ENCODE measurements at places on chromosomes 5 and 9.

GRCh38 chr9:113589890-113590289, 126.4 kb downstream of the RGS3 start:
- no peak overlapping the region for H3K27ac ChIP-seq
- H3K36me3 ChIP-seq: peaks cover 23% of the 10 kb centered on the region
- no peak for DNase-seq
- H3K27me3 ChIP-seq: no peaks in the 10 kb centered on the region

GRCh38 chr9:124280176-124280691, 22.5 kb downstream of the NEK6 start:
- H3K27me3 ChIP-seq: no peaks in the 10 kb centered on the region
- H3K4me3 ChIP-seq: no peak overlapping the region
- DNase-seq: no peak
- H3K4me1 ChIP-seq: peaks cover 8% of the 10 kb centered on the region

DNA sequence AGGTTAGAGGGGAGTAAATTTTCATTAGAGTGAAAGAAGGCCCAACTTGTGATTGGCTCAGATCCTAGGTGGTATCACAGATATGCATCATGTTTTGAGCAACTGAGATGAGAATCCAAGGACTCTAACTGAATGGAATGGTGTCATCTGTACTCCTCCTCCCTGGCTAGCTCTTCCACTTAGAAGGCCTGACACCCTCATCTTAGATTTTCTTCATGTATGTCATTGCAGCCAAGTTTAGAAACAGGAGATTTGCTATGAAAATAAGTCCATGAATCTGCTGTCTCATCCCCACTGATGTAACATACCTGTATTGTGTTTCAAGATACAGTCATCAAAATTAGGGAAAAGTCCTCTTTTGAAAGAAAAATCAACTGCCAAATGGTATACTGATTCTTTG, 54.4 kb downstream of the ITGA1 start:
- H3K27me3 ChIP-seq: no peaks in the 10 kb centered on the region
- DNase-seq: no peak
- no peak overlapping the region for H3K27ac ChIP-seq
- H3K36me3 ChIP-seq: no peaks in the 10 kb centered on the region

GRCh38 chr5:159049844-159050315, 49.8 kb downstream of the EBF1 start:
- no peak for DNase-seq
- peaks cover 14% of the 10 kb centered on the region for H3K4me1 ChIP-seq
- no peaks in the 10 kb centered on the region for H3K36me3 ChIP-seq
- peaks cover 92% of the 10 kb centered on the region for H3K27me3 ChIP-seq

DNA sequence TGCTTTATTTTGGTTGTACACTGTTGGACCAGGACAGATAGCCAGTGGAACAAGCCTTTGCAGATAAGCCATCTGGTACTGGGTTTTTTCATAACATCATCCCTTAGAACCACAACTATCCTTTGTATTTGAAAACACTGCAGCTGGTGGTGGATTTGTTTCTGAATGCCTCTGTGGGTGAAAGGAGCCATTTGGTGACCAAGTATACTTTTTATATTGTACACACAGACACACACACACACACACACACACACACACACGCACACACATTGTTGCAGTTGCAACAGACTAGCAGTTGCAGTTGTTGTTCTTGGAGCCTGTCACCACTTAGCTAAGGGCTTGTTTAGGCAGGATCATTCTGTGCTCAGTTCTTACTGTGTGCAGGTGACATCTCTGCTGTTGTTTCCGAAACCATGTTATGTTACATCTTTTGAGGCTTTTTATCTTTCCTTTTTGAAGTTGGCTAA, 22.9 kb upstream of the CAVIN4 start:
- DNase-seq: no peak
- no peaks in the 10 kb centered on the region for H3K4me1 ChIP-seq
- no peak overlapping the region for H3K27ac ChIP-seq
- no peak overlapping the region for H3K4me3 ChIP-seq
- no peaks in the 10 kb centered on the region for H3K27me3 ChIP-seq
- no peaks in the 10 kb centered on the region for H3K36me3 ChIP-seq

GRCh38 chr5:158534203-158534602, 565.5 kb downstream of the EBF1 start:
- no peak overlapping the region for H3K4me3 ChIP-seq
- no peaks in the 10 kb centered on the region for H3K36me3 ChIP-seq
- no peak overlapping the region for H3K27ac ChIP-seq
- peaks cover 5% of the 10 kb centered on the region for H3K4me1 ChIP-seq

GRCh38 chr9:135612437-135612836, 26.9 kb downstream of the GLT6D1 start:
- no peaks in the 10 kb centered on the region for H3K36me3 ChIP-seq
- no peak overlapping the region for H3K27ac ChIP-seq
- no peak for DNase-seq
- no peak overlapping the region for H3K4me3 ChIP-seq
- H3K4me1 ChIP-seq: no peaks in the 10 kb centered on the region
- H3K27me3 ChIP-seq: peaks cover 9% of the 10 kb centered on the region

GRCh38 chr5:178786859-178787499, 56.5 kb upstream of the ZNF354A start:
- H3K4me3 ChIP-seq: no peak overlapping the region
- no peak overlapping the region for H3K27ac ChIP-seq
- no peaks in the 10 kb centered on the region for H3K4me1 ChIP-seq
- no peak for DNase-seq

DNA sequence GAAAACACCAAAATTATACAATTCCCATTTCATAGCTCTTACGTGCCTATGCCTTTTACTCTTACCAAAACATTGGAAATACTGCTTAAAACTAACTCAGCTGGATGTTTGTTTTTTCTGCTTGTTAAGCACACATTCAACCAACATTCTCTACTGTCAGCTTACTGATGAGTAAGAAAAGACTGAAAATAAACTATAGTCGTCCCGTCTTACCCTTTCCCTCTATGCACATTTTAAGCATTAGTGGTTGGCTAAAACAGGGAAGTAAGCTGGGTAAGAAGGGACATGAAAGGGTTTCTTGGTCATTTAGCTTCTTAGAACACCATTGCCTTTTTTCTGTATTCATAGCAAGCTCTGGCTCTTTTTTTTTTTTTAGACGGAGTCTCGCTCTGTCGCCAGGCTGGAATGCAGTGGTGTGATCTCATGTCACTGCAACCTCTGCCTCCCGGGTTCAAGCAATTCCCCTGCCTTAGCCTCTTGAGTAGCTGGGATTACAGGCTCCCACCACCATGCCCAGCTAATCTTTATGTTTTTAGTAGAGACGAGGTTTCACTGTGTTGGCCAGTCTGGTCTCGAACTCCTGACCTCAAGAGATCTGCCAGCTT, 232.1 kb upstream of the PCSK5 start:
- H3K4me1 ChIP-seq: peaks cover 3% of the 10 kb centered on the region
- no peak overlapping the region for H3K27ac ChIP-seq
- H3K4me3 ChIP-seq: no peak overlapping the region

DNA sequence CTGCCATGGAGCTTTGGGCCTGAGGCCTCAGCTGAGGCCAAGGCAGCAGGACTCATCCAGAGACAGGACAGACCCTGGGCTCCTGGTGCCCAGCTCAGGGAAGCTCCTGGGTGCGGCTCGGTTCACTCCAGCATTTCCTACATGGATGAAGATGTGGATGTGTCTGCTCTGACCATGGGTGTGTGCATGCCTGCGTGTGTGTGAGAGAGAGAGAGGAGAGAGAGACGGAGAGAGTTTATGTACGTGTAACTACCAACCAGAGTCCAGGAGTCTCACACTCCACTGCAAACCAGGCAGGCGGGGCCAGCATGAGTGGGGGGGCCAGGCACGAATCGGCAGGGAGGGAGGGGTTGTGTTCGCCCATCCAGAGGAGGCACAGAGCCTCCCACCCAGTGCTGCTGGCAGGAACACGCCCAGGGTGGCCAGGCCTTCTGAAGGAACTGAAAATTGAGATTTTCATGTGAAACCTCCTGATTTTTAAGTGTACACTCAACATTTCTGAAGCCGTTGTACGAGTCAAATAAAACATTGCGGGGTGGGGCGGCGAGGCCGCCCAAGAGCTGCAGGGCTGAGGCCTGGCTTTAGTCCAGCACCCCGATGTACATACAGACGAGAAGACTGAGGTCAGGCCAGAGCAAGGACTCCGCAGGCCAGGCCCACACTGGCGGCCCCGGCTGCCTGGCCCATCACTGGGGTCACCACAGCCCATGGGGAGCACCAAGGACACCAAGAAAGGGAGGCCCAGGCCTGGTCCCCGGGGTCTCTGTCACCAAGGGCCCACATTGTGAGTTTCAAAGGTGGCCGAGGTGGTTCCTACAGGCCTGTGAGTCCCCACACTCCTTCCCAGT, 88.7 kb downstream of the ADAMTS2 start:
- no peak for DNase-seq
- no peak overlapping the region for H3K4me3 ChIP-seq
- no peak overlapping the region for H3K27ac ChIP-seq
- H3K36me3 ChIP-seq: no peaks in the 10 kb centered on the region
- H3K27me3 ChIP-seq: no peaks in the 10 kb centered on the region
- H3K4me1 ChIP-seq: no peaks in the 10 kb centered on the region

DNA sequence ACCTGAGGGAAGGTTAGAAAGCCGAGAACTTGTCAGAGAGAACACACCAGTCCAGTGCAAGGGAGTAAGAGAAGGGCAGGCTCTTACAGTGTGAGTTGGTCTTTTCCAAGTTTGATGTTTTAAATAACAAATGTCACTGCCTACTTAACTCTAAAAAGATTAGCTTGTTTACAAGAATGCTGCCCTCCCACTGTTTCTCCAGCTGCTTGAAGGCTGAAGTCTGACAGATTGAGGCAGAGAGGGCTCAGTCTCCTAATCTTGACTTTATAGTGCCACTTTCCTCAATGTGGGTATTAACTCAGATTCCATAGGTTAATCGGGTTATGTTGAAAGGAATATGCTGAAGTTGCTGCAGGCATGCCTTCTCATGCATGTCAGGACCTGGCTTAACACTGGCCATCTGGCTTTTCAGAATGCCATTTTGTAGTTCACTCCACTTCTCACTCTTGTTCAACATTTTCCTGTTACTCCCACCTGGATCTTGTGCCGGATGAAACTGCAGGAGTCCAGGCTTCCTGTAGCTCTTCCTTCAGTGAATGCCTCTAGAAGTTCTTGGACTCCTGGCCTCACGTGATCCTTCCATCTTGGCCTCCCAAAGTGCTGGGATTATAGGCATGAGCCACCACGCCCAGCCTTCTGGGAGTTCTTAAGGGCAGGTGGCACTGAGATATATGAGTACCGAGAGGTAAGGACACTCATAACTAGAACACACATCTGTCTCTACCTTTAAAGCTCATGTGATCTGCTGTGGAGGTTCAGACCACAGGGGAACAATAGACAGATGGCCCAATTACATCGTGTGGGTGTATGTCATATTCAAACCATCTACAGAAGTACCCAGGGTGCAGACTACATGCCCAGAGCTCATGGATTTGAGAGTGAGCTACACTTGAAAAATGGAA, 249.7 kb downstream of the ARHGAP26 start:
- no peak overlapping the region for H3K4me3 ChIP-seq
- H3K36me3 ChIP-seq: peaks cover 41% of the 10 kb centered on the region
- H3K27ac ChIP-seq: peak overlapping the region; percentile 73
- DNase-seq: no peak

- no peak for DNase-seq
- H3K27ac ChIP-seq: no peak overlapping the region
- H3K4me1 ChIP-seq: peaks cover 23% of the 10 kb centered on the region
- H3K4me3 ChIP-seq: no peak overlapping the region
Observed at GRCh38 chr5:56108246-56108645, 113.5 kb upstream of the IL6ST start.

GRCh38 chr5:156031181-156031580, 295.8 kb upstream of the SGCD start:
- no peak for DNase-seq
- no peak overlapping the region for H3K4me3 ChIP-seq
- no peaks in the 10 kb centered on the region for H3K36me3 ChIP-seq
- H3K4me1 ChIP-seq: no peaks in the 10 kb centered on the region

GRCh38 chr9:136689108-136689460, 1.8 kb upstream of the AGPAT2 start:
- H3K4me3 ChIP-seq: no peak overlapping the region
- no peak overlapping the region for H3K27ac ChIP-seq
- H3K4me1 ChIP-seq: peaks cover 9% of the 10 kb centered on the region
- DNase-seq: no peak
- no peaks in the 10 kb centered on the region for H3K36me3 ChIP-seq

DNA sequence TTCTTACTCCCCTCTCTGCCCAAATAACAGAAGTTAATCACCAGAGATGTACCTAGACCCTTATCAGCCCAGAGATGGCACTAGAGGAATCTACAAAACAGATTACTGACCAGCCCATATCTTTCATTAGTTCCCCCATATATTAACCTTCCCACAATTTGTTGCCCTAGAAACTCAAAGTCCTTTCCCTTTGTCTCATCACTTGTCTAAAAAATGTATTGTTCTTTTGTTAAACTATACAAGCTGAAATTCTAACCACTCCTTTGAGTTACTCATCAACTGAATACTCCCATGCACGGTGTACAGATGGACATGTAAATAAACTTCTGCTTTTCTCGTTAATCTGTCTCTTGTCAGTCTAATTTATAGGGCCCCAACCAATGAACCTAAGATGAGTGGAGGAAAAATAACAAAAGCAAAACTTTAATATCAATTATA, 130.9 kb downstream of the CCDC192 start:
- no peaks in the 10 kb centered on the region for H3K36me3 ChIP-seq
- H3K27ac ChIP-seq: no peak overlapping the region
- no peak for DNase-seq
- no peak overlapping the region for H3K4me3 ChIP-seq
- peaks cover under 1% of the 10 kb centered on the region for H3K27me3 ChIP-seq
- no peaks in the 10 kb centered on the region for H3K4me1 ChIP-seq

- no peaks in the 10 kb centered on the region for H3K36me3 ChIP-seq
- H3K27ac ChIP-seq: no peak overlapping the region
- H3K4me3 ChIP-seq: no peak overlapping the region
- peaks cover 3% of the 10 kb centered on the region for H3K27me3 ChIP-seq
- DNase-seq: no peak
Observed at GRCh38 chr5:4020400-4020799, 424.8 kb downstream of the IRX1 start.

- H3K27me3 ChIP-seq: no peaks in the 10 kb centered on the region
- H3K36me3 ChIP-seq: no peaks in the 10 kb centered on the region
- no peak overlapping the region for H3K4me3 ChIP-seq
- no peaks in the 10 kb centered on the region for H3K4me1 ChIP-seq
- DNase-seq: no peak
- no peak overlapping the region for H3K27ac ChIP-seq
Observed at GRCh38 chr5:121160591-121160990, 691.1 kb upstream of the FTMT start.

DNA sequence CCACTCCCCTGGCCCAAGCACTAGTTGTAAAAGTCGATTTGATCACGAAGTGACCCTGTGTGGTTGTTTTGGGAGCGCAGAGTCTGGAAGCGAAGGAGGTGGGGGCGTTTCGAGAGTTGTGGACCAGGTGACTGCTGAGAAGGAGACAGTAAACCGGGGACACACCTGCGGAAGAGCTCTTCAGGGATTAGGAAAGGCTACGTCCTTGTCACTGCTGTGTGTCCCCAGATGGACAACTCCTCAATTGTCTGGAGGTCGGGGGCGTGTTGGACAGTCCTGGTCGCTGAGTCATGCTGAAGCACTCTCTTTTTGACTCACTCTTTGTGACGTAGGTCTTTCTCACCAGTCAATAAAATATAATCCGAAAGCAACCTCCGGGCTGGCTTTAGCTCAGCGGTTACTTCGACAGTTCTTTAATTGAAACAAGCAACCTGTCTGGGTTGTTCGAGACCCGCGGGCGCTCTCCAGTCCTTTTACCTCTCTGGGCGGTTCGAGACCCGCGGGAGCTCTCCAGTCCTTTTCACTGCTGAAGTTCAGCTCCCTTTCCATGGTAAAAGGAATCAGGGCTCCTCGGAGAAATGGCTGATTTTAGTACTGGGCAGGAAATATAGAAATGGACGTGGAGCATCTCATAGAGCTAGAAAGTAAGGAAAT, 10.8 kb downstream of the ZMAT2 start:
- H3K27ac ChIP-seq: peak overlapping the region; percentile 96
- H3K4me3 ChIP-seq: peak overlapping the region; percentile 97
- peaks cover 9% of the 10 kb centered on the region for H3K27me3 ChIP-seq
- H3K4me1 ChIP-seq: peaks cover 12% of the 10 kb centered on the region
- DNase-seq: peak; percentile 86

All from activated naive CD8-positive, alpha-beta T cell treated with anti-CD3 and anti-CD28 coated beads for 36 hours (primary cell).